ENCODE measurements at places on chromosomes 7 and 10.

DNA sequence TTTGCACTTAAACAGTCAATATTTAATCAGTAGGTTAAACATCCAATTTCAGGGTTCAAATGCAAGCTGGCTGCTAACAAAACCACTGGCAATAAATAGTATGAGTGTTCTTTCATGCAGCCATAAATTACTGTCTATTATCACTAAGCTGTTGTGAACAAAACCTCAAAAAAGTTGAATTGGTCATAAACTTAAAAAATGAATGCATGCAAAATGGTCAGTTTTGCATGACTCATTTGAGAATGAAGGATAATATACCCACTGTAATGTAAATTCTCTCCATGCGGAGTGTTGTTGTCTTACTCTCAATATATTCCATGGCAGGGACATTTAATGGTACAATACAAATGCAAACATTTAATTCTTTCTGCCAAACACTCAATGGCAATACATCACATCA is 226.4 kb downstream of the MAGI2 start:
- no peak for DNase-seq

DNA sequence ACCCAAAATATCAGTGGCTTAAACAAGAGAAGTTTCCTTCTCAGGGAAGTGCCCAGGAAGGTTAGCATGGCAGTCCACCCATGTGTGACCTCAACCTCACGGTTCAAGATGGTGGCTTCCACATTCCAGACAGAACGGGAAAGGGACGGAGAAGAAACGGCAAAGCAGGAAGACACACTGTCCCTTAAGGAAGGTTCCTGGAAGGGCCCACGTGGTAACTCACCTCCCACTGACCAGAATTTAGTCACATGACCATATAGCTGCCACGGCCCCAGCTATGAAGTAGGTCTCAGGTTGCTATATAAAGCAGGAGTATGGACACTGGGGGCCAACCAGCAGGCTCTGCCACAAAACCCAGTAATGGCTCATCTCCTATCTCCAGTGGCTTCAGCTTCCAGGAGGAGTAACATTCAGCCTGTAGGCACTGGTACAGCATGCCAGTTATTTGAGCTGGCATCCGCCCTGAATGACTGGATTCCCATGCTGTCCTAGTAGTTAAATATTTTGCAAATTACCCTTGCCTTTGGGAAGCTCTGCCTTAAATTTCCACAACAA is 278.5 kb upstream of the KLF14 start:
- no peak for DNase-seq

DNA sequence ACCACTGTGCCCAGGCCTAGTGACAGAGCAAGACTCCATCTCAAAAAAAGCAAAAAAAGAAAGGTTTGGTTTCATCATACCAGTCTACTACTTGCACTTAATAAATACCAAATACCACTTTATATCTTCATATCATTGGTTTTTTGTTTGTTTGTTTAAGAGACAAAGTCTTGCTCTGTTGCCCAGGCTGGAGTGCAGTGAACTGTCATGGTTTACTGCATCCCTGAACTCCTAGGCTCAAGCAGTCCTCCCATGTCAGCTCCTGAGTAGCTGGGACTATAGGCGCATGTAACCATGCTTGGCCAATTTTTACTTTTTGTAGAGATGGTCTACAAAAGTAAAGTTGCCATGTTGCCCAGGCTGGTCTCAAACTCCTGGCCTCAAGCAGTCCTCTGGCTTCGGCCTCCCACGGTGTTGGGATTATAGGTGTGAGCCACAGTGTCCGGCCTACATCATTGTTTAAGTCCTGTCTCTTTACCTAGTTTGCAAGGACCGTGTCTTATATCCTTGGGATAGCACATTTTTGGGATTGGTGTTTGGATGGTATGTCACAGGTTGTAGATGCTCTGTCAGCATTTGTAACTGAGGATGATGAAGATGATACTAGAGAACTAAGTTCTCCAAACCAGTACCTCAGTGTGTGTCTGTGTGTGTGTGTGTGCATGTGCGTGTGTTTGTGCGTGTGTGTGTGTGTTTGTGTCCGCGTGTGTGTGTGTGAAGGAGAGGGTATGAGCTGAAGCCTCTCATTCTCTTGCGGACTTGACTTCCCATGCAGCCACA is 9.3 kb downstream of the LMTK2 start:
- DNase-seq: no peak

DNA sequence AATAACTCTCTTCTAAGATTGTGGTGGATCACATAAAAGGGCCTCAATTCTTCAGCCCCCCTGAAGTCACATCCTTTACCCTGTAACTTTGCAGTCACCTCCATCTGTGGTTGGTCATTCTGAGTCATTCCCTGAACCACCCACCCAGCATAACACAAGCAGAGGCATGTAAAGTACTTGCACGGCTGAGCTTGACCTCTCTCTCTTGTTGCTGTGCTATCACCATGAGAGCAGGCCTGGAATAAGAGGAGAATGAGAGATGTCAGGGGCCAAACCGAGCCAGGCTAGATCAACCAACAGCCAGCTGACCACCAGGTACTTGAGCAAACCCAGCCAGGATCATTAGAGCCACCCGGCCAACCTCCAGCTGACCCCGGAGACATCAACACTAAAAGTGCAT is 13.5 kb upstream of the STK17A start:
- DNase-seq: no peak

DNA sequence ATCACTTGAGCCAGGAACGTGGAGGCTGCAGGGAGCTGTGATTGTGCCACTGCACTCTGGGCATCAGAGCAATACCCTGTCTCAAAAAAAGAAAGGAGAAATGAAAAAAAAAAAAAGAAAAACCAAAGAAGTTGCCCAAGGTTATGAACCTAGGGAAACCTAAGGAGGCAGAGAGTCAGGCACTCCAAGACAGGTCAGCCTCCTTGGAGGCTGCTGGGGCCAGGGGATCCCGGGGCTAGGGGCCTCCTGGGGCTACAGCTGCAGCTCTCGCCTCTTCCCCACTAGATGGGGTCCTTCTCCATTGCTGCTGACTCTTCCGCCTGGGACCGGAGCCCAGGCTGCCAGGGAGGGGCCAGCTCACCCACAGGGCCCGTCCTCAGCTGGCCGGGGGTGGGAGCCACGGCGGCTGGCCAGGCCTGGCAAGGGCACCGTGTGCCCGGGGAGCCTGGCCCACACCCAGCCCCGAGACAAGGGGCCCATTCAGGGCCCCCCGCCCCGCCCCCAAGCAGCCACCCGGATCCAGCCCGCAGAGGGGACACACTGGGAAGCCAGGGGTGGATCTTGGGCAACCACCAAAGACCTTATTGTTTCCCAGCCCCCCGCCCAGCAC is 1.7 kb upstream of the SPACDR start:
- peak; percentile 71 for DNase-seq

GRCh38 chr10:107391901-107392300 is 227.4 kb upstream of the SORCS1 start:
- no peak for DNase-seq

DNA sequence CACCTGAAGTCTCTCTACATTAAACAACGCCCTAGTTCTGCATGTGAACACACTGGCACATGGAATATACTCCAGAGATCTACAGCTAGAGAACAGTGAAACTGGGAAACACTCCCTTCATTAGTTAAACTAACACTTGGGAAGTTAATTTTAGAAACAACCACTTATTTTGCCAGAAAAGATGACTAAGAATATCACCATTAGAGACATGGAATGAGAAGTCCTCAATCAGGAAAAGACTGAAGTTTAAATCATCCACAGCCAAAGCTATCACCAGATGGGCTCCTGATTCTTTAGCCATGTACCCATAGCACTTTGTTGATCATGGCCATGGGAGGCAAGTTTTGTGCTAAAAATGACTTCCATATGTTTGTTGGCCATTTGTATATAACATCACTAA is 719.5 kb downstream of the KCNMA1 start:
- DNase-seq: no peak

GRCh38 chr7:92621561-92622023 is 31.4 kb upstream of the FAM133B start:
- no peak for DNase-seq

DNA sequence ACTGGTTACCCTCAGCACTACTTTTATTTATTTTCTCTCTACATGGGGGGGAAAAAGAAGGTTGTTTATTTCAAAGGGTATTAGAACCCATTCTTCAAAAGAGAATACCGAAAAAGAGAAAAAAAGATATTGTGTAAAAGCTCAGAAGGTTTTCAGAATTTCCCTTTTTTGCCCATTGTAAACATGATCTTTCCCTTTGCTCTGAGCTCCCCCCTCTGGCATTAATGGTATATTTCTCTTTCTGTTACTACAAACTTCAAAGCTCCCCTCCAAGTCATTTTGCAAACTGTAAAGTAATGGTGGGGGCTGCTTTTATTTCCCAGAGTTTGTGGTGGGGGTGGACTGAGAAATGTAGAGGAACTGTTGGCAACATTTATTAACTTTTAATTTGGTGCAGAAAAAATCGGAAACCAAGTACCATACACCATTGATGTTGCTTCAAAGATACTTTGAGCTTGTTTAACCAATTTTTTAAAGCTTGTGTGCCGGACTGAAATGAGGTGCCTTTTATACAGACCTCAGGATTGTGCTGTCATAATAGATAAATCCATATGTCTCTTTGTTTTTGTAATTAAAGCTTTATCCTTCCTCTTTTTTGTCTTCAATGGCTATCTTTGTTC is 181.5 kb downstream of the EXOC4 start:
- no peak for DNase-seq

DNA sequence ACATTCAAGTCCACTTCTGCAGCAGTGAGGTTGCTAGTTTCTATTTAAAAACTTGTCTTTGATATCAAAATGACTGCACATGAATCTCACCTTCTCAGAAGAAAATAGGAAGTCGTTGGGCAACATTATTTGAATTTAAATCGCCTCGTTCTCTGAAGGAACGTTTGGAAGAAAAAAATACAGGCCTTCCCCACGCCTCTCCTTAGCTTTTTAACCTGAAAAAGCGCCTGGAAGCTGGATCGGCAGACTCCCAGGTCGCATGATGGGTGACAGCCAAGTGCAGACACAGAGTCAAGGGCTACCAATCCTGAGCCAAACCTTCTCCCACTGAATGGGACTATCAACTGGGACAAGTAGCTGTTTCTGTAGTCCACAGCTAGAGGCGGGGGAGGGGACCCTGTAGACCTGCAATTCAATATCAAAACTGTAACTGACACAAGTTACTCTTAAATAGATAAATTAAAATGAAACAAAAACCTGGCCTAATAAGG is 2.2 kb downstream of the FAM53B start:
- no peak for DNase-seq

- no peak for DNase-seq
Observed at GRCh38 chr10:75103881-75104686, 7.4 kb upstream of the SAMD8 start.

- no peak for DNase-seq
Observed at GRCh38 chr10:88946965-88947590, 5.5 kb downstream of the ACTA2 start.

- DNase-seq: no peak
Observed at GRCh38 chr10:18368682-18369081, 228.5 kb downstream of the CACNB2 start.

GRCh38 chr7:10225275-10225674 is 748.4 kb upstream of the PHF14 start:
- DNase-seq: no peak

GRCh38 chr10:114893251-114893650 is 44.7 kb upstream of the TRUB1 start:
- no peak for DNase-seq

- no peak for DNase-seq
Observed at GRCh38 chr7:98784216-98784785, 85.5 kb downstream of the TMEM130 start.

DNA sequence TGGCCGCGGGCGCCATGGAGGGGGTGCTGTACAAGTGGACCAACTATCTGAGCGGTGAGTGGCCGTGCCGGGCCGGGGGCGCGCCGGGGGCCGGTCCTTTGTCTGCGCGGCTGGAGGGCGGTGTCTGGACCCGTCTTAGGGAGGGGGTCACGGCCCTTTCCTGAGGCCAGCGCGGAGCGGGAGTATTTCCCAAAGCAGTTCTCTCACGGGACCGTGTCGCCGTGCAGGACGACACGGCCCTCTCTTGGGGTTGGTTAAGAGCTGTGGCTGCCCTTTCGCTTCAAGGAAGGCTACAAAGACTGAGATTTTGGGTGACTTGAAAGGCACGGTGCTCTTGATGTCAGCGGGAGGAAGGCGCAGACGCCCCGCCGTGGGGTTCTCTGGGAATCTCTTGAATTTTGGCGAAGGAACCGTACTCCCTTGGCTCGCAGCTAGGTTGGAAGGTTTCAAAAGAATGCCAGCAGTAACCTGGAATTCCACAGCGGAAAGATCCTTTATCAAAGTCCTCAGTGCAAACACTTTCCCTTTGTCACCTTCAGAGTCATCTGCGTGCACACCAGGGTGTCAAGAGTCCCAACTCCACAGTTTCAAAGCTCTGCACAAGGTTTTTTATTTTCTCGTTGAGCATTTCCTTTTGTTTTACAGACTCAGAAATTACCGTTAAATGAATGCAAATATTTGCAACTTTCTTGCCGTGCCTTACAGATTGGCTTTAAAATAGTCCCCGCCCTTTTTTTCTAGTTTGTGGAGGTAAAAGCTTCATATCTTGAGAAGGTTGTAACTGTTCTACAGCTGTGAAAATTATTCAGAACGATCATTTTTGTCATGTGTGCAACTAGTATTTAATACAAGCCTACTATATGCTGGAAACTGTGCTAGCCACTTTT is 780 bp downstream of the PLEKHA8 start:
- peak; percentile 59 for DNase-seq

DNA sequence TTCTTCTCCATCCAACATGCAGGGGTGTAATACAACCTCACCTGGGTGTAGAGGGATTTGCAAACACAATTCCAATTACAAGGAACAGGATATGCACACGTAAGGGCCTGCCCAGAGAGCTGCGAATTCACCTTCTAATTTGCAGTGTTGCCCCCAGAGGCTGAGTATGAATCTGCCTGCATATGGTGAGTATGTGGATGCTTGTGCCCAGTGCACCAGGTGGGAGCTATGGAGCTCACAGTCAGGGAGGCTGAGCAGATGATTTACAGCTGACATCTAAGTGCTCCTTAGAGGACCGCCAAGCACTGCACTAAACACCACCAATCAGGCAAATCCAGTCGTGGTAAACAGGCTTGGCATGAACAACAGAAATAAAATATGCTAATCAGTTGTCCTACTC is 132.0 kb downstream of the RELN start:
- no peak for DNase-seq

GRCh38 chr10:20004087-20004523 is 187.9 kb downstream of the PLXDC2 start:
- DNase-seq: peak; percentile 36

DNA sequence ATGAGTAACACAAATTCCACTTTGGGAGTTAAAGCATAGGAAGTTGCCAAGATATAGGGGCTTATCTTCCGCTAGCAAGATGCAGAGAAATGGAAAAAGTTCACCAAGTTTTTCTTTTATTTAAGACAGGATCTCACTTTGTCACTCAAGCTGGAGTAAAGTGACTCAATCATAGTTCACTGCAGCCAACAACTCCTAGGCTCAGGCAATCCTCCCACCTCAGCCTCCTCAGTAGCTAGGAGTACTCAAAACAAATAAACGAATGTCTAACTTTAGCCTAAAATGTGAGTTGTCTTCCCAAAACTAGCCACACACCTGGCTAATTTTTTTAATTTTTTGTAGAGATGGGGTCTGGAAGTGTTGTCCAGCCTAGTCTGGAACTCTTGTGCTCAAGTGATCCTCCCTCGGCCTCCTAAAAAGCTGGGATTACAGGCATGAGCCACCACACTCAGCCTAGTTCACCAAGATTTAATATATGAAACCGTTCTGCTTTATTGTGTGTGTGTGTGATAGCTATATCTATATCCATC is 9.9 kb downstream of the VIM start:
- DNase-seq: no peak

GRCh38 chr7:64618785-64619456 is 47.0 kb upstream of the ZNF107 start:
- no peak for DNase-seq

GRCh38 chr7:27239387-27240014 is 3.1 kb upstream of the EVX1 start:
- DNase-seq: no peak

Measured in heart right ventricle (tissue), 16 donors.